ENCODE measurements at places on chromosomes 5 and 9.

GRCh38 chr5:171295299-171295698 is 13.7 kb upstream of the TLX3 start:
- DNase-seq, result no peak

- DNase-seq, result no peak
Observed at GRCh38 chr5:157603333-157604190, 28.0 kb upstream of the ADAM19 start.

DNA sequence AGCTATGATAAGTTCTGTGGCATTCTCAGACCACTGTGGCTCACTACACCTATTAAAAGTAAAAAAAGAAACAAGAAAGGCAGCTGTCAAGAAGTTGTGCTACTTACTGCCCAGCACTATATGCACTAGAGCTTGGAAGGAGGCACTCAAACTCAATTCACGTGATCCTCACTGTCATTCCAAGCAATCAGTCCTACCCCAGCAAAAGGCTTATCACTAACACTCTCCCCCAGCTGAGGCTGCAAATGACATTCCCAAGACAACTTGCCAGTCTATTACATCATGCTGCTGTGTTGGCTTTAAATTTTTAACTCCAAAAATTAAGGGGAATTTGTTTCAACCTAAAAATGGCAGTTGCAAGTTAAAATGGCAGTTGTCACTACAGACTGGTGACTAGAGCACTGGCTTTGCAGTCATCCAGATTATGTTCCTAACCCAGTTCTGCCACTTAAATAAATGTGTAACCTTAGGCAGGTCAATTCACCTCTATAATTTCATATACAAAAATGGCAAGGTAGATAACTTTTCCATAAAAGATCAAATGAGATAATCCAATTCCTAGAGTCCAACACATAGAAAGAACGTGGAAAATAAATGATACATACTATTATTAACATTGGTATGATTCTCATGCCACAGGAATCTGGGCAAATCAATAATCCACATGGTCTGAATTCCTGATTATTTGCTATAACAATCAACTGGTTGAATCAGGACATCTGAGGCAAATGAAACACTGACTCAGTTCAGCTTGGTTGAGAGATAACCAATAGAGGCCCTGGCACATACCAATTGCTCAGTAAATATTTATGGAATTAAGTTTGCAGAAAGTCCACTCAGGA is 52.4 kb downstream of the FBXW11 start:
- DNase-seq, result no peak

DNA sequence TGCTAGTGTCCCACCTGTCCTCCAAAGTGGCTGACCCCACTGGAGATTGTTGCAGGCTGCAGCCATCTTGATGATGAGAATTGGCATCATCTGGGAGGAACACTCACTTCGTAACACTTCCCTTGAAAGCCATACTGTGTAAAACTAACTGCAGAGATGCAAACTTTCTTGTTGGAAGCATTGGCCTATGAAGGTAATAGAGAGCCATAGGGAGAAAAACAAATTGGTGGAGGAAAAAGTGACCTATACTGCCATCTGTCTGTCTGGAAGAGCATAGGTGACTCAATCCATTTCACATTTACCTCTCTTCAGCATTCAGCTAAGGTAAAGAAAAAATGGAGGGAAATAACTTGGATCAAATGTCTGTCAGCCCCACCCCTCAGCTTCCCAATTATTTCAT is 473.4 kb downstream of the NTRK2 start:
- DNase-seq, result peak; percentile 35

GRCh38 chr5:176391999-176392398 is 3.4 kb downstream of the HIGD2A start:
- no peak for DNase-seq

DNA sequence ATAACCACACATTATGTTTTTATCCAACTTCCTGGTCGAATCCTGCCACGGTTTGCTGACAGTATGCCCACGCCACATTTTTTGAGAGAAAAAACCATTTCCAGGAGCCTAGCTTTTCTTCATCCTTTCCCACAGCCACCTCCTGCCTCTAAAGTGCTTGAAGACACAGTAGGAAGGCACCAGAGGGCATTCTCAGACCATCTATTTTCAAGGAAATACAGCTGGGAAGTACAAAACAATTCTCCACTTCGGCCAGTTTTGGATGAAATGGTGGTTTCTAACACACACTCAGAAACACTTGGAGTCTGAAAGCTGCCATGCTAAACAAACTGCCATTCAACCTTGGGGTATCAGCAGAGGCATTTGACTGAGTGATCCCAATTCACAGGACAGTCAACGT is 86.3 kb upstream of the RPS23 start:
- no peak for DNase-seq

GRCh38 chr5:56048124-56048523 is 53.4 kb upstream of the IL6ST start:
- no peak for DNase-seq

- peak; percentile 20 for DNase-seq
Observed at GRCh38 chr9:97398999-97399758, 12.7 kb upstream of the TDRD7 start.

- no peak for DNase-seq
Observed at GRCh38 chr5:148043705-148044104, 20.1 kb upstream of the SPINK5 start.

- no peak for DNase-seq
Observed at GRCh38 chr9:88076286-88077070, 61.8 kb downstream of the SPATA31C2 start.

DNA sequence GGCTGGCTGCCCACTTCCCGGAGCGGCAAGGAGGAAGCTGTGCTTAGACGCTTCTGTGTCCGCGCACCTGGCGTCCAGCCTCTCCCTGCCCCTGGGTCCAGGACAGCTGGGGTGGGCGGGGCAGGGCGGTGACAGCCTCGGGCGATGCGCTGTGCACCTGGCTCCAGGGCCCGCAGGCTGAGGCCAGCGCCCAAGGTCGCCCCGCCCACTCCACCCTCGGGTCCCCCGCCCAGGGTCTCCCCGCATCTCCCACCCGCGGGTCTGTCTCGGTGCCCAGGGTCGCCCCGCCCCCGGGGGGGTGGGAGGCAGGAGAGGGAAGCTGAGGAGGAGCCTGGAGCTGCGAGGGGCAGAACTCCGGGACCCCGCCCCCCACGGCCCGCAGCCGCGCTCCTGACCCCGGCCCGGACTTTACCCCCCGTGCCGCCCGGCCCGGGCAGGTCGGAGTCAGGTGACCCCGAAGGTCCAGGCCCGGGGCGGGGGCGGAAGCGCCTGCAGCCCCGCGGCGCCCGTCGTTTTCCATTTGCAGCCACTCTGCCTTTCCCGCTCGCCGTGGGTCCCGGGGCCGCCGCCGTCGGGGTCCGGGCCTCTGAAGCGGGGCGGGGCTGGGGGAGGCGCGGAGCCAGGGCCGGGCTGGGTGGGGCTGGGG is at the start of gene ENTPD8:
ENTPD8 (minus strand) TSS at position 69 of the 646 bp plus-strand sequence. CDS start 3,072 bp downstream, outside the sequence.
- DNase-seq, result peak; percentile 78

GRCh38 chr5:174825587-174825986 is 101.2 kb downstream of the MSX2 start:
- no peak for DNase-seq

GRCh38 chr5:27172693-27173092 is 134.3 kb upstream of the CDH9 start:
- peak; percentile 8 for DNase-seq

- DNase-seq, result no peak
Observed at GRCh38 chr5:137856916-137857862, 10.5 kb upstream of the MYOT start.

GRCh38 chr9:20378851-20379250 is 243.4 kb downstream of the MLLT3 start:
- DNase-seq, result peak; percentile 11

DNA sequence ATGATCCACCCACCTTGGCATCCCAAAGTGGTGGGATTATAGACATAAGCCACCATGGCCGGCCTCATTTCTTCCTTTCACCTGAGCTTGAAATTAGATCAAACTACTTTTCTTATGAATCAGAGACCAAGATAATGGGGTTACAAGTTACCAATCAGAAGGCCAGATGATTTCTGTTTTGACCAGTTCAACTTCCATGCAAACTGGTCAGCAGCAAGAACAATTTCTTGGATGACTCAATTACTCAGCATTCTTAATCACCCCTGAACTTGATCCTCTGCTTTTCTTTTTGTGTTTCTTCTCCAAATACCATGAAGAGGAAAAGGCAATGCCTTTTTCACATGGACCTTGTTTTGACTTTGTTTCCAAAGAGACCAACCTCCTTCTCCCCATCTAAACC is 10.0 kb upstream of the PLIN2 start:
- no peak for DNase-seq

DNA sequence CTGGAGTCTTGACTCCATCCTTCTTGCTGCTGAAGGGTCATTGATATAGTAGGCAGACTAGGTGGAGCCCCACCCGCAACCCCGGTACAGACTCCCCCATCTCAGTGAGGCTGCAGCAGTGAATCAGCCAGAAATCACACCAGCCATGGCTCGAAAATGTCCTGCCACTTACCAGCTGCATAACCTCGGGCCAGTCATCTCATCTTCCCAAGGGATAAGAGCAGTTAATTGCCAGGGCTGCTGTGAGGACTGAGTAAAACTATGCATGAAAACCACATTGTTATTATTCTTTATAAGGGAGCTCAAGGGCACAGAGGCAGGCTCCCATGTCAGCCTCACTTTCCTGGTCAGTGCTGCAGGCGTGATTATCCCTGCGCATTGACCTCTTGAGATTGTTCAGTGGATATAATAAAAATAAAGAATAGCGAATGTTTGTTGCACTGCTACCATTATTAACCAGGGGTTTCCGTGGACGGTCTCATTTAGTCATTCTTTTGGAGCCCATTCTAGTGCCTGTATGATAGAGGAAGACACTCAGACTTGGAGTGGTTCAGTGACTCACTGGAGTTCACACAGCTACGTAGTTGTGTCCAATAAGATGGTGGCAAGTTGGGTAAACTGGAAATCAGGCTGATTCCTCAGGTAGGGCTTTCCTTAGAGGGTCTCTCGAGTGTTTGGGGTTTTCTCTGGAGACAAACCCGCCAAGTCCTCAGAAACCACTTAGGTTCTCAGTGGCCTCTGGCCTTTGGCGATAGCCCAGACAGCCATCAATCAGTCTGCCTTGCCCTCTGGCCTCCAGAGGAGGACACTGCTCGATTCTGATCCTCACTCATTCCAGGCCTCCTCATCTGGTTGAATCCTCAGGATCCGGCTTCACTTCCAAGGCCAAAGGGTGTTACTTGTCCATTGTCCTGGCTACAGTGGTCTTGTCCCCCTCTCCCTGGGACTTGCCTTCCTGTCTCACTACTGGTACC is 39.9 kb downstream of the COL15A1 start:
- no peak for DNase-seq

- no peak for DNase-seq
Observed at GRCh38 chr9:135666534-135667462, 3.7 kb downstream of the LCN9 start.

DNA sequence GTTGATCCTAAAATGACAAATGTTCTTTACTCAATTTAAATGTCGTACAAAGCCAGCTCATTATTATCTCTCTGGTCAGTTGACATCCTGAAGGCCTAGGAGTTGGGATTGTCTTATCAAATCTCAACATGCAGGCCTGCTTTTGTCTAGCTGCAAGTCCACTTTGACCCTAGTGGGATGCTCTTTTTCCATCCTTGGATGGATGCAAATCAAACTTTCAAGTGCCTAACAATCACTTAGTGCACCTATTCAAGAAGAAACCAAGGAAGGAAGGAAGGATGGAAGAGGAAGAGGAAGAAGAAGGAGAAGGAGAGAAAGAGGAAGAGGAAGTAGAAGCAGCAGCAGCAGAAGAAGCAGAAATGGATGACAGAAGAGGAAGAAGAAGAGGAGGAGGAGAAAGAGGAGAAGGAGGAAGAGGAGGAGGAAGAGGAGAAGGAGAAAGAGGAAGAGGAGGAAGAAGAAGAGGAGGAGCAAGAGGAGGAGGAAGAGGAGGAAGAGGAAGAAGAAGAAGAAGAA is 109.6 kb downstream of the PIK3R1 start:
- no peak for DNase-seq

DNA sequence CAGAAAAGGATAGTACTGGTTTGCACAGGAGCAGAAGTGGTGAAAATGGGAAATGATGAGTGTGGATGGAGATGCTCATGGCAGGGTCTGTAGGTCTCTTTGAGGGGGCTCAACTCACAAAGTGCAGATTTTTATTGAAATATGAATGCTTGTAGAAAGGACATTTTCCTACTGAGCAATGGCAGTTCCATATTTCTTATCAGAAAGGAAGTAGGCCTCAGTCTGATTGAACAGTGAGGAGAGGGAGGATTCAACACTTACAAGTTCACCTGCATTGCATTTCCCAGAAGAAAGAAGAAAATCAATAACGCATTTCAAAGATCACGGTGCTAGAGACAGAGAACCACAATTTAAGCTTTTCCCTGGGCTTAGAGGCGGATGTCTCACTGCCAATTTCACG is 49.2 kb downstream of the ANXA2R start:
- DNase-seq, result no peak

DNA sequence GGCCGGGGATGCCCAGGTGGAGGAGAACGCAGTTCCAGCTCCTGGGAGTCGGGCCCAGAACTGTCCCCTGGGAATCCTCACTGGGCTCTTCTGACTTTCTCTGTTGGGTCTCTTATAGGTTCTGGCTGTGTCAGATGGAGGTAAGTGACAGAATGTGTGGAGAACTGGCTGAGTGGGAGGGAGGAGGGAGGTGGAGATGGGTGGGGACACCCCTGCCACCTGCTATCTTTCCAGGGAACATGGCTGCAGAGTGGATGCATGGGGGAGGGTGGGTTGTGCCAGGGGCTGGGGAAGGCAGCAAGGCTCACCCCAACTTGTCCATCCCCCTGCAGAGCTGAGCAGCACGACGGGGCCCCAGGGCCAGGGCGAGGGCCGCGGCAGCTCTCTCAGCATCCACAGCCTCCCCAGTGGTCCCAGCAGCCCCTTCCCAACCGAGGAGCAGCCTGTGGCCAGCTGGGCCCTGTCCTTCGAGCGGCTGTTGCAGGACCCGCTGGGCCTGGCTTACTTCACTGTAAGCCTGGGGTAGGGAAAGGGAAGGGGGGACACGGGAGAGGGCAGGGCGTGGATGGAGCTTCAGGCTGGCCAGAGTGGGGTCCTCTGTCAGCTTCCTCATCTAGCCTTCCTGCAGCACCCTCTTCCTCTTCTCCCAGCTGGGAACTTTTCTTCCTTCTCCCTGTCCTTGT is 8.3 kb downstream of the RGS14 start:
- peak; percentile 31 for DNase-seq

GRCh38 chr5:39618391-39618790 is 193.6 kb upstream of the DAB2 start:
- no peak for DNase-seq

- no peak for DNase-seq
Observed at GRCh38 chr5:131221888-131222287, 42.0 kb upstream of the CDC42SE2 start.

DNA sequence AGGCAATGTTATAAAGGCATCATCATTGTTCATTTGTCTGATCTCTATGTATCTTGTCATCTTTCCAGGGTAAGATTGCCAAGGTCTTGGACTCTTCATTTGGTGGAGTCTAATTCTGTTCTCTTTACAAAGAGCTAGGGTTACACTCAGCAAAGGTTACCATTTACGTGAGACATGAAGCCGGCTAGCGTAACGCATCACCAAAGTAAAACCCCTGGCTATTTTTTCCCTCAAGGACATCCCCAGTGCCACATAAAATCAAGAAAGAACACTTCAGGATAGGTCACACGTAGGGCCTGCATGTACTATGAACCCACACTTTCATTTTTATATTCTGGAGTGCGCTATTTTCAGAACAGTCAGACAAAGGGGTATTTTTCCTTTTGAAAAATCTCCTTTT is 20.0 kb upstream of the MYOT start:
- no peak for DNase-seq
